ENCODE measurements at places on chromosomes 7 and 10.

GRCh38 chr7:147151661-147152060 is 1035.1 kb downstream of the CNTNAP2 start:
- no peak for DNase-seq

GRCh38 chr7:47039089-47039648 is 542.7 kb downstream of the TNS3 start:
- no peak for DNase-seq

GRCh38 chr10:59892697-59893096 is 13.7 kb downstream of the CCDC6 start:
- DNase-seq = no peak

GRCh38 chr7:104650991-104651640 is 322.7 kb downstream of the LHFPL3 start:
- no peak for DNase-seq

DNA sequence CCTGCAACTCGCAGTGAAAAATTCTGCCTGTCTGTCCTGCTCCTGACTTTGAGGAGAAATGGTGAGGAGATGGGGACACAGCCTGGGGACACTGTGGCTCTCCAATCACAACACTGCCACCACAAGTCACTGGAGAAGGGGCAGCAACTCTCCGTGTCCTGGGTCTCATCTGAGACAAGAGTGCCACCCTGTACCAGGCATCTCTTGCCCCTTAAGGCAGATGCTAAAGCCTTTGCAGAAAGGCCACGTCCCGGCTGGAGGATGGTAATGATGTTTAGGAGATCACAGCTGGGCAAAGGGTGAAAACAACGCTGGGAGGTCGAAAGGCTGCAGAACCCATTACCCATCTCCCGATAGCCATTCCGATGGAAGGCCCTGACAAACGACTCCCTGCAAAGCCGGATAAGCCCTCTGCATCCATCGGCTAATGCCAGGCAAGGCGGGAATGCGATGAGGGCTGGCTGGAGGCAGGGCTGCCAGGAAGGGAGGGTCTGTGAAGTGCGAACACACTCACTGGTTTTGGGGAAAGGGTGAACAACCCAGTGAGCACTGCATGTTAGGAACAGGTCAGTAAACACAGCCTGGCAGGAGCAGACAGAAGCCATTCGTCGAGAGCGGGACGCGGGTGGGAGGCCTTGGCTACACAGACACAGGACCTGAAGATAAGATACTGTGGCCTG is 190.8 kb downstream of the ADARB2 start:
- DNase-seq = no peak

DNA sequence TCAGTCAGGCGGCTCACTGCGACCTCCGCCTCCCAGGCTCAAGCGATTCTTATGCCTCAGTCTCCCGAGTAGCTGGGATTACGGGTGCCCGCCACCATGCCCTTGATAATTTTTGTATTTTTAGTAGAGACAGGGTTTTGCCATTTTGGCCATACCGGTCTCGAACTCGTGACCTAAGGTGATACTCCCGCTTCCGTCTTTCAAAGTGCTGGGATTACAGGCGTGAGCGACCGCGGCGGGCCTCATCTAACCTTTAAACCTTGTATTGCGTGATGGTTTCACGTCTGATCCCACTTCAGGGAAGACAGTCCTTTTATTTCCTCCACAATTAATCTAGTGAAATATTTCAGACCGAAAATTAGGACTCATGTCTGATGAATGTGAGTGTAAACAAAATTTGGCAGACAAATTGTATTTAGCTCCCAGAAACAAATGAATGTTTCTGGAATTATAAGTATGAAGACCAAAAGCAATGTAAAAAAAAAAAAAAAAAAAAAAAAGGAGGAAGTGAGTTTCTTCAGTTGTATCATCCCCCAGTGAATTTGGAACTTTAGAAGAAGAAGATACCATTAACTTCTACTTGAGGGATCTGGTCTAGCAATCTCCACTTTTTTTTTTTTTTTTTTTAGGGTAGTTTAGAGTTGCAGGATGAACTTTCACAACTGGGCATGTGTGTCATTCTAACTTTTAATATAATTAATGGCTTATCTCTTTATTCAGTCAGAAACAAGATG is 1.6 kb downstream of the NUP42 start:
- no peak for DNase-seq

DNA sequence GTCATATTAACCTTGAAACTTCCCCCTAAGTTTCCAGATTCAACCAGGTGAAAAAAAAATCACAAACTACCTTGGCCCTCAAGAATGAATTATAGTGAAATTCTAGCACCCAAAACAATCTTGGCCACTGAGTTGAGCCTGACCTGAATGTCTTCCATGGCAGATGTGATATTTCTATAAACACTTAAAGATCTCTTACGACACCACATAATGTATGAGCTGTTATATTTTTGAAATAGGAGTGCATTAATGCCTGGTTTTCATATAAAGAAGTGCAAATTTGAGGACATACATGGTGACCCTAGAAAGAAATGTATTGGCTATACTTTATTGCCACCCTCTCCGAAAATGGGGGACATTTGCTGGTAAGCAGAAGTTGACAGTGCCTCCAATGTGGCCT is 584.1 kb upstream of the KCND2 start:
- no peak for DNase-seq

DNA sequence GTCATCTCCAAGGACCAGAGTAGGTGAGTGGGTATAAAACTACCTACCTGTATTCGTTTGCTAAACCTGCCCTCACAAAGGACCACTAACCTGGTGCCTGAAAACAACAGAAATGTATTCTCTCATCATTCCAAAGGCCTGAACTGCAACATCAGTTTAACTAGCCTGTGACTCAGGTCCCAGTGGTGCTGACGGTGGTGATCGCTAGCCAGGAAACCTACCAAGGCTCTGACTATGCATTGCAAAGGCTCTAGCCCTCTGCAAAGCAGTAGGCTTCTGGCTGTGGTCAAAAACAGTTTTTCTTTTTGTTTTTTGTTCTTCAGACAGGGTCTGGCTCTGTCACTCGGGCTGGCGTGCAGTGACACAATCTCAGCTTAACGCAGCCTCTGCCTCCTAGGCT is 107.5 kb downstream of the NPTX2 start:
- no peak for DNase-seq

DNA sequence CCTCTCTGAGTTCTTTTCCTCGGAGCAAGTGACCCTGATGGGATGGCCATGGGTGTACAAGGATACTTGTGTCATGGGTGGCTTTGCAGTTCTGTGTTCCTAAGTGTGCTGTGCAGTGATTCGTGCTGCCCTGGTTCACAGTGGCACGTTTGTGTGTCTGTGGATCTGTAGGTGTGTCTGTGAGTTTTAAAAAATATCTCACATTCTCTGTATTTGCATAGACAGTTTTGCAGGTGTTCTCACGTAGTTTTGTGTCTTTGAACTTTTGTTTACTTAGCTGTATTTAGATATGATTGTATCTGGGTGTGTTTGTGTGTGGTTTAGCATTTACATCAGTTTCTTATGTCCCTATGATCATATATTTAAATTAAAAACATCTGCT is 3.7 kb downstream of the ZNF775 start:
- no peak for DNase-seq

DNA sequence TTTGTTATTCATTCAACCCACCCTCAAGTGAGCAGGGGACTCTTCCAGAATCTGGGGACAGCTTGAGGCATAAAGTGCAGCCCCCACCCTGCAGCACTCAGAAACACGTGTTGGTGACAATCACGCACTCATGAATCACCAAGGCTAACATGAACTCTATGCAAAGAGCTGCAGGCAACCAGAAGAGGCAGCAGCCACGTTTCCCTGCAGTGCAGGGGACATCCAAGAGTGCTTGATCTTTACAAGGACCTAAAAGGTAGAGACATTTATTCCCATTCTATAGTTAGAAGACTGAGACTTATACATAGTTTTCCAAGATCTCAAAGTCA is 135.2 kb upstream of the GDF10 start:
- no peak for DNase-seq

DNA sequence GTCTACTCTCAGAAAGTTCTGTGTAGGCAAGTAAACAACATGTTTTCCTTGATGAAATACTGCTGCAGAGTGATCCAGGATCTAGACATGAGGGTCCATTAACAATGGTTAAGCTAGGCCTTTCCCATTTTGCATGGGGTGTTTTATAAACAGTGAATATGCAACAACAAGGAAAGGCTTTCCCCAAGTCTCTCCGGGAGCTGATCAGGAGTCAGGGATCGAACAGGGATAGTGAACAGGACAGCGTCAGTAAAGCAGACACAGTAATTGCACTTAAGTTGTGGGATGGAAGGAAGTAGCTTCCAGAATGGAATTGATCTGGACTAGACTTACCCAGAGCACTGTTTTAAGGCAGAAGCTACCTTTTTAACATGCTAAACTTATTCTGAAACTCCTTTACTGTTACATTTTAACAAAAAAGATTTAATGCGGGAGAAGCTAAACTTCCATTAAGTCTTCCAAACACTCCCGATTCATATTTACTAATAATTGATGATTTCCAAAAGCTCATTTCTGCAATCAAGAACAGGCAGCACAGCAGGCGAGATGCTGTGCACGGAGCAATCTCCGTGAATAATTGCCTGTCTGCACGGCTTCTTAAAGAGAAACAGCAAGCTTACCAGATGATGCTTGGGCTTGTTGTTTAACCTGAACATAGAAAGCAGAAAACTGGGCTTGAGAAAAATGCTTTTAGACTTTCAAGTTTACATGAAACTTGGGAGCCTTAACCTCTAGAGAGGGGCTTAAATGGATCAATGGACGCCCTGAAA is 50.3 kb upstream of the DOCK1 start:
- DNase-seq = no peak

- DNase-seq = no peak
Measured at GRCh38 chr10:132668048-132668394, 117.9 kb downstream of the NKX6-2 start.

DNA sequence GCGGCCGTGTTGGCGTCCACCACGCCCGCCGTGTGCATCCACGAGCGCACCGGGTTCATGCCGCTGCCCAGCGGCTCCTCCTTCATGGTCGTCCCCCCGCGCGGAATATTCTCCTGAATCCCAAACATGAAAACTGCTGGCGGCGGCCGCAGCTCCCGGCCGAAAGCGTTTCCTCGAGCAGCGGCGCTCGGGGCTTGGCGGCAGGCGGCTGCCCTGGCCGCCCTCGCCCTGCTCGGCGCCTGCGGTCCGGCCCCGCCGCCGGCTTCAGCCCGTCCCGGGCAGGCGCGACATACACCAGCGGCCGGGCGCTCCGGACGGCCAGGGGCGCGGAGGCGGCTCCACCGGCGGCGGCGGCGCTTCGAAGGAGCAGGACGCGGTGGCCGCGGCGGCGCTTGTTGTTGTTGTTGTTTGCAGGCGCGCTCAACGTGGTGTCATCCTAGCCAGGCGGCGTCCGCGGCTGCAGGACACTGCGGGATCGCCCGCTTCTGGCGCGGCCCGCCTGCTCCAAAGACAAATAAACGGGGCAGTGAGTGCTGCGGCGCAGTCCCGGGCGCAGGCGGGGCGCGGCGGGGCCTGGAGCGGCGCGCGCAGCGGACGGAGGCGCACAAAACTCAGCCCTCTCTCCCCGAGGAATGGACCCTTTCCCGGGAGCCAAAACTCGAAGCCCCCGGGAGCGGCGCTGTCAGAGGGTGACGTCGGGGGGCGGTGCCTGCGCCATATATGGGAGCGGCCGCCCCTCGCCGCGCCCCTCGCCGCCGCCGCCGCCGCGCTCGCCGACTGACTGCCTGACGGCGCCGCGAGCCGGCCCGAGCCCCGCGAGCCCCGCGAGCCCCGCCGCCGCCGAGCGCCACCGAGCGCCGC is at the start of gene EBF3:
Gene EBF3, minus strand, starts transcription at position 634 of the 861 bp plus-strand sequence. Its CDS starts 506 bp downstream, at position 128.
- DNase-seq = peak; percentile 96

- no peak for DNase-seq
Measured at GRCh38 chr10:14717552-14717951, 57.1 kb downstream of the FAM107B start.

DNA sequence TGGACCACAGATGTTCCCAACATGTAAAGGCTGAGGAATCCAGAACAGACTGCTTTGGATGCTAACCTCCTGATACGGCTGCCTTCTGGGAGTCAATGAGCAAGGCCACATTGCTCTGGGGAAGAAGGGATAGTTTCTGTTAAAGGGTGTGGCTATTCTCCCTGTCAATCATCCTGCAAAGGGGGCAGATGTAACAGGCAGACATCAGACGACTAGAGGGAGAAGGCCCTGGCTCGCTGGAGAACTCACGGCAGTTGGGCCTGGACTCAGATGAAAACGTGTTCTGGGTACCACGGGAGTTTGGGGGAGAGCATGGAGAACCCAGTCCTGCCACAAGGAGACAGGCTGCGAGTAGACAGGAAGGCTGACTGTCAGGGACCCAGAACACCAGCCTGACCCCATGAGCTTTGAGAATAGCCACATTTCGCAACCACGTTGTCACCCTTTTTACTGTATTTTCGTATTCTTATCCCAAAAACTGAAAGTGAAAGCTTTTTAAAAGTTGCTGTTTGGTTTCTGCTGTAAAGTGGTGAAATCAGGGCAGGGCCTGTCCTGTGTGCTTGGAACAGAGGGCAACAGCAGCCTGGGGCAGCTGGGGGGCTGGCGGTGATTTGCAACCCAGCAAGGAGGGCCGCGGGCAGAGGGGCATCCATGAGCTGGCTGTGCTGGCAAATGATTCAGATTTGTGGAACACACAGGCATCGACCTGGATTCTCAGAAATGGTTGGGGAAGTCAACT is 95.3 kb downstream of the MYOF start:
- no peak for DNase-seq

DNA sequence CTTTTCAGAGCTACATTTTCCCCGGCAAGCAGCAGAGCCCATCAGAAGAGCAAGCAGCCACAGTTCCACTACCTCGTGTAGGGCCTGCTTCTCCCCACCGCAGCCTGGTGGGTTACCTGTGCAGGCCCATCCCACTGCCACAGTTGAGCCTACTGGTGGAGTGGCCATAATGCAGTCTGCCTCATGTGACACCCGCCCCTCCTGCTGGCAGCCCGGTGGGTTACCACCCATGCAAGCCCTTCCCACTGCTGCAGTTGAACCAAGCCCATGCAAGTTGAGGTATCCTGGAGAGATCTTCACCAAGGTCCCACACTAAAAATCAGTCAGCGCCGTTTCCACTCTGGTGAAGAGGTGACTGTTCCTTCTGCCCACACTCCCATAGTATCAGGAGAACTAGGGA is 32.1 kb upstream of the CNNM1 start:
- DNase-seq = no peak

DNA sequence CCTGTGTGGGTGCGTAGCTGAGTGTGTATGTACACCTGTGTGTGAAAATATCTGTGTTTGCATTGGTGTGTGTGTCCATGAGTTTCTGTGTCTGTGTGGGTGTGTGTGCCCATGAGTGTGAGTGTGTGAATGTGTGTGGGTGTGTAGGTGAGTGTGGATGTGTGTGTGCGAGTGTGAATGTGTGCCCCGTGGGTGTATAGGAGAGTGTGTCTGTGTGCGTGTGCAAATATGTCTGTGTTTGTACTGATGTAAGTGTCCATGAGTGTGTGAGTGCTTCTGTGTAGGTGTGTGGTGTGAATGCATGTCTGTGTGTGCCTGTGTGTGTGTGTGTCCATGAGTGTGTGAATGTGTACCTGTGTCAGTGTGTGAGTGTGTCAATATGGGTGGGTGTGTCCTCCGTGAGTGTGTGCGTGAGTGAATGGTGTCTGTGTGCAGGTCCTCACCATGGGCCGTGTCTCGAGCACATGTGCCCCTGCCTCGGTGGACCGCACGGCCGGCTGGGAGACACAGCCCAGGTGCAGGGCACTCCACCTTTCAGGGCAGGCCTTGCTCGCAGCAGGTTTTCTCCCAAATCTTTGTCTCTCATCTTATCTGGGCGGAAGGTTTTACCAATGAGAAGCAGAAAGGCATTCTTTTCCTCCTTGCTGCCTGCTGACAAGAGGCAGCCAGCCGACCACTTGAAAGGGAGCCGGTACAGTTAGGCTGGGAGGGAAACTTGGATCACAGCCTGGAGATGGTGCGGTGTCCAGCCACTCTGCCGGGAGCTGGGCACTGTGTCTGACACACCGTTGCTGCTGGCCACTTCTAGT is 107.1 kb upstream of the FAM20C start:
- DNase-seq = peak; percentile 49

- peak; percentile 29 for DNase-seq
Measured at GRCh38 chr7:2003451-2003930, 229.3 kb downstream of the MAD1L1 start.
